ENCODE measurements at places on chromosomes 4 and X.

DNA sequence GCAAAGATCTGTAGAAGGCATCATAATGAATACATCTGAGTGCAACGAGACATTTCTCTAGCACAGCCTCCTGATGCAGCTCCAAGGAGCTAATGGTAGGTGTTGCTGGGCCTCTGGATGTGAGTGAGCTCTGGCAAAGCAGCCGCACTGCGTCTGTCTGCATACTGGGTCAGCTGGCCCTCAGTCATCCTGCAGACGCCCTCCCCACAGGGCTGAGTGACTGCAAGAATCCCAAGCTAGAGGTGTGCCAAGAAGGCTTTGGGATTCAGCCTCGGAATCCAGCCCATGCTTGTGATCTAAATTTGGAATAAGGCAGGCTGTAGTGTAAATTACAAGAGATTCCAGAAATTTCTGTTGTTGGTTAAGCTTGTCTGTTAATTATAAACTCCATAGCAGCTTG, 18.5 kb downstream of the HERC3 start:
- no peak for DNase-seq

DNA sequence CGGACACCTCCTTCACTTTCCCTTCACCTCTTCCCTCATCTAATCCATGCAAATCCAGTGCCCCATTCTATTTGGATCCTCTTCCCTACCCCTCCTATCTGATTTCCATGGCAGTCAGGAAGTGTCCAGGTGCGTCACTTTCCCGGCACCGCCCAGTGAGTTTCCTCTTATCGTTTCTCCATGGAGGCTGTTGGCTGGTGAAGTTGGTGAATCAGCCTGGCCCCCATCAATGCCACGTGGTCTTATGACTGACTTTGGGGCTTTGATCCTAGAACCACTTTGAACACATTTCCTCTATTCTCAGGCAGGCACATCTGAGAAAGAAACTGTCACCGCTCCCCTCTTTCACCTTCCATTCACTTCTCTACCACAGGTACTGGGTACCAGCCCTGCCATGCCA, 137.8 kb downstream of the CEP135 start:
- no peak for DNase-seq

GRCh38 chrX:427812-428725, 41.4 kb upstream of the PPP2R3B start:
- DNase-seq: no peak

GRCh38 chr4:98448908-98449307, 187.7 kb downstream of the RAP1GDS1 start:
- DNase-seq: no peak

GRCh38 chr4:478373-478772, 20.6 kb downstream of the ZNF721 start:
- DNase-seq: no peak

GRCh38 chrX:93177930-93178329, 495.4 kb downstream of the NAP1L3 start:
- no peak for DNase-seq

GRCh38 chr4:69843932-69844331, 16.0 kb downstream of the SULT1E1 start:
- no peak for DNase-seq

DNA sequence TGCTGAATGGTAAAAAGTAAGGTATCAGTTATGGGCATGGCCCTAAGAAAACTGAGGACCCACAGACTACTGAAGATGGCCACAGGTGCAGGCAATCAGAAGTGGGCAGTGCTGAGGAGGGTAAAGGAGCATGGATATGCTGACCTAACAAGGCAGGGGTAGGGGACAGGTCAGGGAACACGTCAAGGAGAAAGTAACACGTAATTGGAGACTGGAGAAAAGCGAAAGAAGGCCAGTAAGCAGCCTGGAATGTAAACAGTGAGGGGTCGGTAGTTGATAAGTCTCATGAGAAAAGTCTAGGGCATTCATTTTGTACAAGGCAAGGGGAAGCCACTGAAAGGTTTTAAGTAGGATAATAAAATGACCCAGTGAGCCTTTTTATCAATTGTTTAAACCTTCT, 153.3 kb downstream of the PRDM5 start:
- DNase-seq: no peak

GRCh38 chr4:74618659-74619058, 173.7 kb downstream of the AREG start:
- no peak for DNase-seq

DNA sequence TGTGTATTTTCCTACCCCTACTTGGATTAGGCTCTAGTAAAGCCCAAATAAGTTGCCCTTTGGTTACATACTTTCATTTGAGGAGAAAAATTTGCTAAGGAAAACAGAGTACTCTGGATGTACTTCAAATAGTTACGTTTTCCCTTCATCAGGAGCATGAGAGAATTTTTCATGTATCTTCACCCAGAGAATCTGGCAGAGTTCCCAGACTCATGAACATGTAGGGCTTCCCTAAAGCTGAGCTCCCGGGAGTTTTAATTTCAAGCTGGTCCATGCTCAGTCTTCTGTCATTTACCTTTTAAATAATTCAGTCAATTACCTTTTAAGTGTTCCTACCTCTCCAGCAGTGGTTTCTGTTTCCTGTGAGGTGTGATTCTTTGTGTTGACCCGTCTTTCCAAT, 367.5 kb upstream of the GRID2 start:
- DNase-seq: no peak

DNA sequence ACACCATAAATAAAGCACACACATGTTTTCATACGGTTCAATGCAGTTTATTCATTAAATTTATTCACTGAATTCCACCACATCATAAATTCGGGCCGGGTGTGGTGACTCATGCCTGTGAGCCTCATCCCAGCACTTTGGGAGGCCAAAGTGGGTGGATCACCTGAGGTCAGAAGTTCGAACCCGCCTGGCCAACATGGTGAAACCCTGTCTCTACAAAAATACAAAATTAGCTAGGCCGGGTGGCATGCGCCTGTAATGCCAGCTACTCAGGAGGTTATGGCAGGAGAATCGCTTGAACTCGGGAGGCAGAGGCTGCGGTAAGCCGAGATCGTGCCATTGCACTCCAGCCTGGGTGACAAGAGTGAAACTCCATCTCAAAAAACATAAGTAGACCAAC, 131.6 kb downstream of the PDS5A start:
- DNase-seq: no peak

- DNase-seq: no peak
Observed at GRCh38 chr4:3708611-3709010, 57.6 kb upstream of the ADRA2C start.

DNA sequence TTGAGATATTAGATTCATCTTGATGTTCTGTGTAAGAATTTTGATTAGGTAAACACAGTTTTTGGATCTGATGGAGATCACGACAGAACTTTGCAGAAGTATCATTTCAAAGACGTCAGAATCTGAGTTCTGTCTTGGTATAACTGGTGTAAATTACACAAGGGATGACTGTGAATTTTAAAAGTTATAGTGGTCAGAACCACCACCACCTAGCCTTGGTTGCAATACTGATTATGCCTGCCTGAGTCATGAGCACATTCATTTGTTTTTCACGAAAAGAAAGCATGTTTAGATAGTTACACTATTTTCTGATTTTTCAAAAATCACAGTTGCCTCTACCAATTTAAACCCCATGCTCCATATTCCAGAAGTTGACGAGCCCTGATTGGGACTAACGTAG, 54.8 kb downstream of the ZFX start:
- no peak for DNase-seq

DNA sequence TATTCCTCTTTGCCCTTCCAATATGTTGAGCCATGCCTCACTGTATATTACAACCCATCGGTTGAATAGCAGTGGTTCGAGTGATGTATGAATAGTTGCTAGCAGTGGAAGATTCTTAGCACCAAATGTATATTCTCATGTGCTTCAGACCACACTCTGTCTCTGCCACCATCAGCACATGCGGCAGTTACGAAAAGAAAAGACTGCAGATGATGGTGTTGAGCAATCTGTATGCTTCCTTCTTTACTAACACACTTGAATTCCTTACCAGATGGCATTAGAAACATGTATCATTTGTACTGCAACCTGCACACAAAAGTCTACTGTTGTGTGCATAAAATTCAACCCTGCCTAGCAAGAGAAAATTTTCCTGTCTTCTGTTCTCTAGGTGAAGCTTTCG, 214.6 kb downstream of the ENOX2 start:
- DNase-seq: no peak

- DNase-seq: no peak
Observed at GRCh38 chrX:153669174-153669890, 4.3 kb downstream of the PNCK start.

DNA sequence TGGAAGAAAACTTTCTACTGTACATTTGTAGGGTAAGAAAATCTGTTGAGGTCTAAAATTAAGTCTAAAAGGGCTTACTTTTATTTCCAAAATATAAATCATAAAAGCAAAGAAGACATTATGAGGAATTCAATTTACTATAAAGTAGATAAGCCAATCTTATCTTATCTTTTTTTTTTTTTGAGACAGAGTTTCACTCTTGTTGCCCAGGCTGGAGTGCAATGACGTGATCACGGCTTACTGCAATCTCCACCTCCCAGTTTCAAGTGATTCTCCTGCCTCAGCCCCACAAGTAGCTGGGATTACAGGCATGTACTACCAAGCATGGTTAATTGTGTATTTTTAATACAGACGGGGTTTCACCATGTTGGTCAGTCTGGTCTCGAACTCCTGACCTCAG, 166.9 kb downstream of the NR3C2 start:
- DNase-seq: no peak

DNA sequence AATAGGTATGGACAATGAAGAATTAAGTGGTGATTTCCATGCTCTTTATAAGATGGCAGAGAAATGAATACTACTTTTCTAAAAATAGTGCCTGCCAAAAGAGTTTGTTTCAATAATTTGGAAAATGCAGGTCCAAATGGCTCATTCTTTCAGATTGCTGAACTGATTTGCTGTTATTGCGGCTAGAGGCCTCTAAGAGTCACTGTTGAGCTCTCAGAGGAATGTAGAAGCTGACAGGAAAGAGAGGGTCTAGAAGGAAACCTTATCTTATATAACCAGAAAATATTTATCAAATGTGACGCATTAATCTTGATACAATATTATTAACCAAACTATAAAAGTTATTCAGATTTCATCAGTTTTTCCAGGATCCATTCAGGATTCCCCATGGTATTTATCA, 65.7 kb upstream of the PAGE1 start:
- DNase-seq: no peak
